ENCODE measurements at places on chromosomes 3 and 15. TPM values are rescaled to one million over a fixed set of nuclear protein-coding genes. Genes with fewer than 3 reads are reported as not detected.

The ZBTB11 gene
- 16.6 TPM for total RNA-seq

The SHC4 gene
- 4.9 TPM for total RNA-seq

The CCDC54 gene
- total RNA-seq: not detected

GRCh38 chr15:70203981-70204560, 106.4 kb upstream of the TLE3 start:
- no peak for DNase-seq

DNA sequence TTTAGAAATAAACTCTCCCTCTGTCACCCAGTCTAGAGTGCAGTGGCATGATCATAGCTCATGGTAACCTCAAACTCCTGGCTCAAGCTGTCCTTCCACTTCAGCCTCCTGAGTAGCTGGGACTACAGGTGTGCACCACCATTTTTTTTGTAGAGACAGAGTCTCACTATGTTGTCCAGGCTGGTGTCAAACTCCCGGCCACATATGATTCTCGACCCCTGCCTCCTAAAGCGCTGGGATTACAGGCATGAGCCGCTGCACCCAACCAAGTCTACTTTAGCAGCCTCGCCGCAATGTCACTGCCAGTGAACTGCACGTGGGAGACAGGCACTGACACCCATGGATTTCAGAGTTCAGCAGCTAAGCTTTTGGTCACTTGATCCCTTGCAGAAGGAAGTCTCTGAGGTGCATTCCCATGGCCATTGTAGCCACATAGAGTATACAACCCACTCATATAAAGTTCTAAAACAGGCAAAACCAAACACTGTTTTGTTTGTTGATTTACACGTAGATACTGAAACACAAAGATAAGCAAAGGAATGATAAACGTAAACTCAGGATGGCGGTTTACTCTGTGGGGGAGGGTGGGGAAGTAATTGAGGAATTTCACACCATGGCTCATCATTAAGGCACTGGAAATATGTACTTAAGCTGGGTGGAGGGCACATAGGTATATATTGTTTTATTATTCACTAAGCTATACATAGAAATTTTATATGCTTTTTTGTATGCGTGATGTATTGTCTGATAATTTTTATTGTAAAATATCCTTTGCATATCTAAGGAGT, 115.0 kb downstream of the MEX3B start:
- DNase-seq: no peak

DNA sequence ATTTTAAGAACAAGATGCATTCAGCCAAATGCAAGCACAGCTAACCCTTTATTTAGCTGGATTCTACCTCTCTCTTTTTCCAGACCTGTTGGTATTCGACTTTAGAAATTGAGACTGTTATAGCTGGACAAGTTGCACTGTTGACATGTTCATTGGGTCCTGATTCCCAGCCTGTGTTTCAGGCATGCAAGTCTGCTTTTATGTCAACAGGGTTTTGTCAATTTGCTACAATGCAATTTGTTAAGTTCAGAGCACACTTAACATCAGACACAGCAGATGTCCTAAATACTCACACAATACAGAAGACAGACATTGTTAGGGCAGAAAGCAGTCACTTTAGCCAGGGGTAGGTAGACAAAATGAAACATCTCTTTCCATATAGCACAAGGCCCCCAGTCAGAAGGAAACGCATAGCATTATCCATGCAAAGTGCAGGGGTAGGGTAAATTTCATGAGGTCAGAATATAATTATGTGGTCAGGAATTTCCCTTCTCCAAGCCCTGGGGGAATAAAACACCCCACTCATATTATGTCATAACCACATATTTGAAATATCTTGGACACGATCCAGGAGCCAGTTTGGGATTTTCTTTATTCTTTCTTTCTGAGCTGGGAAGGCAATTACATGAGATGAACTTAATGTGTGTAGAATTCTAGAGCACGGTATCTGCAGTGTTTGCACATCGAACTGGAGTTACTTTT, 504.1 kb downstream of the NTRK3 start:
- DNase-seq: no peak

- no peak for DNase-seq
Measured at GRCh38 chr3:149535333-149535685, 60.8 kb downstream of the TM4SF4 start.

- DNase-seq: no peak
Measured at GRCh38 chr3:186181901-186182300, 73.0 kb upstream of the ETV5 start.

DNA sequence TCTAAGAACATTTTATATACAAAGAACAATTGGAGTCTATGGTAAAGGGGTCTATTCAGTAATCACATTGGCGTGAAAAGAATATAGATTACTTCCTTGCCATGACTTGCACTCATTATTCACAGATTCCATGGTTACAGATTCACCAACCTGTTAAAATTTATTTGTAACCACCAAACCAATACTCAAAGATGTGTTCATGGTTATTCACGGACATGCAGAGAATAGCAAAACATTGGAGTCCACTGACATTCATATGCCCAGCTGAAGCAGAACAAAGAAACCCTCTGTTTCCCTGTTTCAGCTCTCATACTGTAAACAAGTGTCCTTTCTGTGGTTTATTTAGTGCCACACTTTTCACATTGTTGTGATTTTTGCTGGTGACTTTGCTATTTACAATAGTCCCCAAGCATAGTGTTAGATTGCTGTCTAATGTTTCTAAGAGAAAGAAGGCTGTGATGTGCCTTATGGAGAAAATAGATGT, 185.8 kb upstream of the TTC14 start:
- no peak for DNase-seq

DNA sequence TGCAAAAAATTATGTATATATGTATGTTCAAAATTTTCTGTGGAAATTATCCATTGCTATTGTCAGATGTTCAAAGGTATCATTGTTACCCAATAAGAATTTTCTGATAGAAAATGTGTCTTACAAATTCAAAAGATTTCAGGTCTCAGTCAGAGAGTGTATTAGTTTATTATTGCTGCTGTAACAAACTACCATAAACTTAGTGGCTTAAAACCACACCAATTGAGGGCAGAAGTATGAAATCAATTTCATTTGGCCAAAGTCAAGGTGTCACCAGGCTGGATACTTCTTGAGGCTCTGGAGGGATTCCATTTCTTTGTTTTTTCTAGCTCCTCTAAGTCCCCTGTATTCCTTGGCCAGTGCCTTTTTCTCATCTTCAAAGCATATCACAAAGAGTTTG, 914.4 kb upstream of the ROBO1 start:
- no peak for DNase-seq

GRCh38 chr15:29102911-29103823, 166.5 kb downstream of the NSMCE3 start:
- DNase-seq: no peak

DNA sequence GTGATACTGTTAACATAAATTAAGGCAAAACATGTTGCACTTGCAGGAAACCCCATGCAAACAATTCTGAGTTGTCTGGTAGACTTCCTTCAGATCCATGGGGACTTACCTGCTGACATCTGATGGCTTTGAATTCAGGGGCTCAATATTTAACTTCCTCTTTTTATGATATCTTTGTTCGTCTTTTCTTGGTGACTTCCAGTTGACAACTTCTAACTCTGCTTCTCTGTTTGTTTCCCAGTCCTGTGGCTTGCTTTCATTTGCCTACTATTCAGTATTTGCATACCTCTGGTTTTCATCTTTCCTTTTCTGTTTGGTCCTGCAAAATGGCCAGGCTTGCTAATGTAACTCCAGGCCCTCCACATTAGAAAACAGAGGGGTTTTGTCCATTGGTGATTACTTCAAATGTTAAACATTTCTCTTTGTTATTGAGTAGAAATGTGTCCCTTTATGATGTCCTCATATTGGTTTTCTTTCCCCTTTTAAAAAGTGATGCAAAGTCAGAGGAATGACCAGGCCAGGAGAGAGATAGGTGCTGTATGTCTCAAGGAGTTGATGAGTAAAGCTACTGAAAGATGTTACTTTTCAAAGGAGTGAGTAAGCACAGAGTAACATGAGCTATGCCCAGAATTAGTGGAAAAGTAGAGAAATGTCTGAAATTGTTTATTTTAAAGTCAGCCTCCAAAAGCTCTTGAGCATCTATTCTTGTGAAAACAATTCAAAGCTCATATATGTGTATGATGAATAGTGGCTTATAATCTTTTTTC, 335.9 kb downstream of the LPP start:
- no peak for DNase-seq

GRCh38 chr15:82371656-82372055, 22.4 kb upstream of the GOLGA6L10 start:
- DNase-seq: no peak

- DNase-seq: no peak
Measured at GRCh38 chr3:151430821-151431484, 29.9 kb downstream of the IGSF10 start.

DNA sequence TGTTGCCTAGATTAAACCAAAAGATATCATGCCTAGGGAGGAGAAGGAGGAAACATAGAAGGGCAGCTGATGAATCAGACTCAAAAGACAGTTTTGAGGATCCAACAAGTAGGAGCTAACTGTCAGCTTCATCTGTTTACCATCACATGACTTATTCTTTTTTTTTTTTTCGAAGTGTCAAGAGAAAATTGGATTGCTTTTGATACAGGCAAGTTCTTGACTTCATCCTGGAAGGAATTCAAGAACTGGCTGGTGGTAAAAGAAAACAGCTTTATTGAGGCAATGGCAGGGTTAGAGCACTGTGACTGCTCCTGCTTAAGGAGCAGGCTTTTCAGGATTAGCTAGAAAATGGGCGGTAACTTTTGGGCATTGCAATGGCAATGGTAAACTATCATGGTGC, 227.5 kb upstream of the KCNMB2 start:
- DNase-seq: no peak

GRCh38 chr15:32803631-32804030, 85.8 kb downstream of the GREM1 start:
- no peak for DNase-seq

- DNase-seq: no peak
Measured at GRCh38 chr15:69200832-69201745, 40.7 kb downstream of the GLCE start.

GRCh38 chr15:77418966-77419835, 703 bp downstream of the PEAK1 start:
- peak; percentile 35 for DNase-seq

DNA sequence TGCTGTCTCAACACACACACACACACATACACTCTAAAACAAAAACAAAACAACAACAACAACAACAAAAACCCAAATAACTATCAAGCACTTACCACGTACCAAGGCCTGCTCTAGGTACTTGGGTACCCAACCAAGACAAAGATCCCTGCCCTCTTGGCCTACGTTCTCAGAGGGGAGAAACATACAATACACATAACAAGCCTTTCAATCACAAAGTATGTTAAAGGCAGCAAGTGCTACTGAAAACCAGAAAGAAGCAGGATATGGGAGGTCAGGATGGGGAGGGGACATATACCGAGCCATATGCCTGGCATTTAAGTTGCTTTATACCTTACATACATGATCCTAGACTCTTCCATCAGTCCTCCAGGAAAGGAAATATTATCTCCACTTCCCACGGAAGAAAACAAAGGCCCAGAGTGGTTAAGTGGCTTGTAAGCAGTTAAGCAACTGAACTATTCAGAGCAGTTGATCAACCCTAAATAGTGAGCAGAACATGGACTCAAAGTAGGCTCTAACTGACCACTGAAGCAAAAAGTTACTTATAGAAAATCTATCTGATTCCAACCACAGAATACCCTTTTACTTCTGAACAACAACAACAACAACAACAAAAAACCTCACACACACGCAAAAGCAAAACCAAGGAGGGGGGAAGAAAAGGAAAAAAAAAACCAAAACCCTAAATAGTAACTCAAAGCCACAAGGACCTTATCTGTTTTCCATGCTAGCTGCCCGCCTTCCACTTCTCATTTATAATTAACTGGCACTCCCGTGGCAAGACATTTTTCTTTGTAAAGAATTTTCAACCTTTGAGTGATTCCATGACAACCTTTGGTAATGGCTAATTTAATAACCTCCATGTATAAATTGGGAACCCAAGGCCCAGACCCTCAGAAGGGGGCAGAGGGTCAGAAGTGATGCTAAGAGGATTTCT, 21.0 kb downstream of the PRICKLE2 start:
- no peak for DNase-seq

GRCh38 chr3:188244395-188244861, 90.5 kb downstream of the LPP start:
- DNase-seq: no peak
